ENCODE measurements at places on chromosomes 16 and 17.

- no peak for ATAC-seq
Observed at GRCh38 chr16:26365161-26365940, 673.6 kb downstream of the HS3ST4 start.

- peak; percentile 92 for ATAC-seq
Observed at GRCh38 chr17:78022425-78022824, 63.9 kb downstream of the TNRC6C start.

DNA sequence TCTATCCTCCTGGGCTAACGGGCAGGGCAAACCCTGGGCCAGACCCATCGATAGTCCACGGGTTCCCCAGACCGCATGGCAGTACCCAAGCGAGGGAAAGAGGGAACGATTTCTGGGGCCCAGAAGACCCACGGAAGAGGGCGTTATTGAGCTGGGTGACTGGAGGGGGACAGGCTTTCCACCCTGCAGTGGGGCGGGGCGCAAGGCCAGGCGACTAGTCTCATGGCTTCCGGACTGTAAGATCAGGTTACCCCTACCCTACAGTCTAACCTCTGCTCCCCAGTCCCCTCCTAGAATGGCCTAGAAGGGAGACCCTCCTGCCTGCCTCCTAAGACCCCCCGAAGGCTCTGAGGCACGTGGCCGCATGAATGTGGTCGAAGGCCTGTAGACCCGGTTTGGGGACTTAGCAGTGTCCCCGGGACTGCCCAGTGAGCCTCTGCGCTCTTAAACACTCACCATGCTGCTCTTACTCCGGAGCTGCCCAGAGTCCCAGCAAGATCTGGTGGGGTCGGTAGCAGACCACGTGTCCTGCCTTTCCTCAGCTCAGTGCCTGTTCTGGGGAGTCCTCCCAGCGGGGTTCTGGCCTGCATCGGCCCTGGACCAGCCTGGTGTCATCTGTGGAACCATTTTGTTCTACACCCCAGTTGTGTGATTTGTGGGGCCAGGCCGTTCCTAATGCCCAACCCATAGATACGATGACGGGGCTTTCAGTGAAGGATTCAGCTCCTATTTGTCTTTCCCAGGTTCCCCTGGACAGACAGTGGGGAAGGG, 13.2 kb upstream of the AURKB start:
- ATAC-seq, result peak; percentile 3

GRCh38 chr17:28211811-28212210, 107.2 kb upstream of the TMEM97 start:
- no peak for ATAC-seq

DNA sequence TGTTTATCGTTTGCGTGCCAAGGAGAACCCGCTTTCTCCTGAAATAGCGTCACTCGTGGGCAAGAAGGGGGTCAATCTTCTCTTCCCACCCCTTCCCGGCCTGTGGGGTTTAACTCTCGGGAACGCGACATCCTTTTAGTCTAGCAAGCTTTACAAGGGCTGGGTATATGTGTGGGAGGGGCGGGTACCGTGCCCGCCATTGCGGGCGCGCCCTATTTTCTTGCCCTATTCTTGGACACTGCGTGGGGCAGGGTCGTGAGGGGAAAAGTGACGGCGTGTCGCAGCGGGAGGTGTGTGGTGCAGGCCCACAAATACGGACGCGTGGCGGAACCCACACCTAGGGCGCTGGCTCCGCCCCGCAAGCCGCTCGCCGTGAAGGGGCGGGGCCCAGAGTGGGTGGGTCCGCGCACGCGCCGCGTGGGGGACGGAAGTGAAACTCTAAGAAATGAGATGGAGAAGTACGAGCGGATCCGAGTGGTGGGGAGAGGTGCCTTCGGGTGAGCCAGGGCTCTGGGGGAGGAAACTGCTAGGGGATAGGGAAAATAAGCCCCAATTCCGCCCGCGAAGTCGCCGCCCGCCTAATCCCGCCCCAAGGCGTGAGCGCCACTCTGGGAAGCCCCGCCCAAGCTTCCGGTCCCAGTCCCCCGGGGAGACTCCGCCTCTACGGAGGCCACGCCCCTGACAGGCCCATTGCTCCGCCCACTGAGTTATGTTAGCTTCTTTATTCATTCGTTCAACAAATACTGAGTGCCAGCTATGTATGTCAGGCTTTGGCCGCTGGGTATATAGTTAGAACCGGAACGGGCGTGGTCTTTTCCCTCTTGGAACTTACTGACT, at the start of gene NEK8:
Gene NEK8 (plus strand): TSS at position 425 of the 837 bp plus-strand sequence. CDS start 26 bp downstream, at position 451.
- ATAC-seq, result peak; percentile 43

GRCh38 chr16:19997734-19998133, 76.0 kb downstream of the GPR139 start:
- no peak for ATAC-seq

GRCh38 chr17:75774471-75774990, 9.5 kb upstream of the GALK1 start:
- ATAC-seq, result peak; percentile 23

DNA sequence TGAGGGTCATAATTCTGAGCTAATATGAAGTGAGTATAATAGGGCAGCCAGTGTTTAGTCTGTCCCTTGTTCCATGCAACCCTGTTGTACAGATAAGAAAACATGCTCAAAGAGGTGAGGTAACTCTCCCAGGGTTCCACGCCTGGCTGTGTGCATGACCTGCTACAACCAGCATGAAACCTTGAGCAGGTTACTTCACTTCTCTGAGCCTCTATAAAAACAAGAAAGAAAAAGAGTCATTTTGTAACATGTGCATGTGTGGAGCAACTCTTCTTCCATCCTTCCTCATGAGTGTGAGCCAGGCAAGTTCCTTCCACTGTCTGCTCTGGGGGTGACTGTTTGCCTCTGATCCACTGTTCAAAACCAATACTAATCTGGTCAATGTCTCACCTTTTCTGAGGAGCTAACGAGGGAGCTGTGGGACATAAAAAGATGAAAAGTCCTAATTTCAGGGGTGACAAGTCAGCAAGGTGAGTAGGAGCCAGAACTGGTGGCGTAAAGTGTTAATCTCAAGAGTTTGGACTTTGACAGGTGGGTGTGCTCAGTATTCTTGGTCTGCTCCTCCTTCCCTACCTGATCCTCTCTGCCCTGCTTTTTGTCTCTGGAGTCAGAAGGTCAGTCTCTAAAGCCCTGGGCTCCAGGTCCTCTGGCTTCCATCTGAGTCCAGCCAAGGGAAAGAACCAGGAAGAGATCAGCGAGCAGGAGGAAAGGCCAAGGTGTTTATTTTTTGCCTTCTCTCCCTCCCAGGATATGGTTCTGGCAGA, 21.5 kb downstream of the GFOD2 start:
- no peak for ATAC-seq
